ENCODE measurements at places on chromosomes 6 and 20.
A peak's percentile ranks its signal among the peaks of the same experiment; 100 is the strongest.

GRCh38 chr20:19807191-19807945 is 49.3 kb downstream of the RIN2 start:
- DNase-seq, result no peak

- DNase-seq, result peak; percentile 26
Measured at GRCh38 chr6:169589293-169589692, 112.5 kb downstream of the WDR27 start.

DNA sequence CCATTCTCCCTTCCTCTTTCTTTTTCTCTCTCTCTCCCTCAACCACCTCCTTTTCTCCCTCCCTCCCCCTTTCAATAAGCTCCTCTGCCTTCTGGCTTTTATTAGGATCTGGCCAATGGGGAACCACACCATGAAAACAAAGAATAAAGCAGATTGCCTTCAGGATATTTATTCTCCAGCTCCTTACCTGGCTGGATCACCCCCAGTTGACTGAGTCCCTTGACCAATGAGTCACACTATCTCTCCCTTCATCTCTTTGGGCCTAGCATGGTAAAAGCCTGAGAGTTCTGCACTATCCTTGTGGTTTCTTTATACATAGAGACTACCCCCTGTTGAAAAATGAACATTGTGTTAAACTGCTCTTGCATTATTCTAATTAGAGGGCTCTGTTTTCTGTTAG is 476.8 kb downstream of the EPHA7 start:
- no peak for DNase-seq

DNA sequence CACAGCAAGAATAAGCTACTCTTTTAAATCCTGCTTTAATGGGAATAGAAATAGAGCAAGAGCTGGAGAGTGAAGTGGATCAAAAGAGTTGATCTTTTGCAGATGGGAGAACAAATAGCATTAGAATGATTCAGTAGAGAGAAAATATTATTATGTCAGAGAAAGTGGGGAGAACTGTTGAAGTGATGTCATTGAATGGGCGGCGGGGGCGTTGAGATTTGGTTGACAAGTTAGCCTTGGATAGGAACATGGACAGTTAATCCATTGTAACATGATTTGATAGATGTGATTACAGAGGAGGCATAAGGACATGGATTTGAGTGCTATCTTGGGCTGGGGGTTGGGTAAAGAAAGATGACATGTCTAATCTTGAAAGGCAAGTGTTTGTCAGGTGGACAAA is 9.2 kb downstream of the ATAT1 start:
- no peak for DNase-seq

GRCh38 chr6:131182991-131183425 is 47.7 kb downstream of the AKAP7 start:
- peak; percentile 22 for DNase-seq

GRCh38 chr6:121651420-121651819 is 216.0 kb downstream of the GJA1 start:
- DNase-seq, result peak; percentile 64
